ENCODE measurements at places on chromosomes 16 and 17.

- DNase-seq: peak; percentile 98
These were observed at the start of gene RMI2 for GRCh38 chr16:11345040-11345862. Gene RMI2 (plus strand): TSS chr16:11345459. CDS start chr16:11345472, 13 bp downstream.

DNA sequence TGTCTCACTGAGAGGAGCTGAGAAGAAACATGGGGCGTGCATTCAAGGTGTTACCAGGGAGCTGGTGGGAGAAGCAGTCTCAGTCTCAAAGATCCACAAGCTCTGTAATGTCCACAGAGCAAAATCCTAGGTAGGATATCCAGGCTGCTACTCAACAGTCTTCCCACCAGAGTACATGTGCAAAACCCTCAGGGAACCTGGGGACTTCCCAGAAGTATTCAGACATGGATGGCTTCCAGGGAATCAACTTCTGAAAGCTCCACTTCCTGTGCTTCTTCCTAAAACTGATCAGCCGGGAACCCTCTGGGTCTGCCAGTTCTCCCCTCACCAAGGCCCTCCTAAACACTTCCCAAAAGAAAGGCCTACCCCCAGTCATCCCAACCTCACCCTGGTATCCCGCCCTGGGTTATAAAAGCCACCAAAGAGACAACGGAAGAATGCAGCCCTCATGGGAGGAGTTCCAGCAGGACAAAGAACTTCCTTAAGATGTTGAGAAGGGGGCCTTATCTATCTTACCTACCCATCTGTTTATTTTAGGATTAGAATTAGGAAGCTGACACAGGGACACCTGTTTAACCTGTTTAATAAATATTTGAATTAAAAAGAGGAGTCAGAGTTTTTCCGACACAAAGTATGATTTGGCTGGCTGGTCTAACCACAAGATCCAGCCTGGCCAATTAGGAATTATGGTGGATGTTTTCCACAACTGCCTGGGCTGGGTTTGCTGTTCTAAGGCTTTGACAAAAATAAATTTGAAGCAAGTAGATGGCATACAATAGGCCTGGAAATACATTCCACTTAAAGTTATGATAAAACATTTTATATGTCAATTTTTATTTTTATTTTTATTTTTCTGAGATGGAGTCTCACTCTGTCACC, 37.0 kb downstream of the CUEDC1 start:
- DNase-seq: no peak

DNA sequence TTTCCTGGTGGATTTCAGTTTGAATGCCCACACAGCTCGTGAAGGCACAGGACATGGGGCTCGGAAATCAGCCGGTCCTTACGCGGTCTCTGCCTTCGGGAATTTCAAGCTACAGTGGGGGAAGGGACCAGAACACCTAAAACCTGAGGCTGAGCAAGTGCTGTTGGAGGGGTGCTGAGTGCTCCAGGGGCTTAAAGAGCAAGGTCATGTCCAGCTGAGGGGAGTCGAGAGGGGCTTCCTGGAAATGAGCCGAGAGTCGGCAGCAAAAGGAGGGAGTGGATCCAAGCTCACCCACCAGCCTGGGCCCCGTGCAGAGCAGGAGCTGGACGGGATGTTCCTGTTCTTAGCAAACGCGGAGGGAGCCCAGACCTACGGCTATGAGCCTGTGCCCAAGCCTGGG, 73.2 kb upstream of the RPL38 start:
- no peak for DNase-seq

- DNase-seq: no peak
These were observed 14.2 kb downstream of the POLR3K start for GRCh38 chr16:38941-39892.

- DNase-seq: no peak
These were observed 133.2 kb upstream of the CHMP6 start for GRCh38 chr17:80858301-80859001.

- no peak for DNase-seq
These were observed 31.9 kb upstream of the HEATR6 start for GRCh38 chr17:60110586-60110985.

DNA sequence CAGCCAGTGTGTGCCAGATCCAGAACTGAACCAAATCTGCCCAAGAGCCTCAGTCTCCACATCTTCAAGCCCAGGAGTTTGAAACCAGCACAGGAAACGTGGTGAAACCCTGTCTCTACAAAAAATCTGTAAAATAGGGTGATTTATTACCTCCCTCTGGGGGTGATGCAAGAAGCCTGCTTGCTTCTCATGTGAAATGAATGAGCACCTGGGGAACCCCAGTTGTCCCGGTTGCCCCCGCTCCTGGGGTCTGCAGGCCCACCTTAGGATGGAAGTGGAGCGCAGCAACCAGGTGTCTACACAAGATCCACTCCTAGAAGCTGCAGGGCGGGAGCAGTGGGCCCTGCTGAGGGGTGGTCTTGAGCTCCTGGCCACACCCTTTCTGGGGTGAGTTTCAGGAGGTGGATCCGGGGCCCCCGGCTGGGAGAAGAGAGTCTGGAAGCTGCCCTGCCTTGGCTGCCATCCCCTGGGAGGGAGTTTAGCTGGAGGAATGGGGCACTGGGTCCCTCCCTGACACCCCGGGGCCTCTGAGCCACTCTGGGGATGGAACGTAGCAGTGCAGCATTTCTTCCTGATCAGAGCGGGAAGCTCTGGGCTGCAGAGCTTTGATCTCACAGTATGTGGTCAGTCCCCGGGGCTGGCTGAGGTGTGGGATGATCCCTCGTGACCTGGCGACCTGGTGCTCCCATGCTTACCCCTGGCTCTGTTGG, 117.8 kb downstream of the RAB11FIP4 start:
- no peak for DNase-seq

DNA sequence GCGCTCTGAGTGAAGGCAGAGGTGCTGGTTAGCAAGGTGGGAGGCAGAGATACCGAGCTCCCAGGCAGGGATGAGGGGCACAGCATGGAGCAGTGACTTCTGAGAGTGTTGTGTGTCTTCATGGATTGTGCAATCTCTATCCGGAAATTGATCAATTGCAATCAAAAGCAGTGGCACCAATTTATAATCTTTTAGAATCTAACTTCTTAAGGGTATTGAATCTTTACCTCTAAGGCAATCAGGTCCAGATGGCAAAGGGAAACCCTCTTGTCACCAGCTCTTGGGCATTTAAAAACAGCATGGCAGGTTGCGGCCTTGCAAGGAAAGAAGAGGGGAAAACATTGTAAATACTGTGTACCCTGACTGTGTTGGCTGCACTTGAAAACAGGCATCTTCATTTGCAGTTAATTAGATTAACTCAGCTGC, 58.0 kb upstream of the MRTFB start:
- DNase-seq: peak; percentile 42

DNA sequence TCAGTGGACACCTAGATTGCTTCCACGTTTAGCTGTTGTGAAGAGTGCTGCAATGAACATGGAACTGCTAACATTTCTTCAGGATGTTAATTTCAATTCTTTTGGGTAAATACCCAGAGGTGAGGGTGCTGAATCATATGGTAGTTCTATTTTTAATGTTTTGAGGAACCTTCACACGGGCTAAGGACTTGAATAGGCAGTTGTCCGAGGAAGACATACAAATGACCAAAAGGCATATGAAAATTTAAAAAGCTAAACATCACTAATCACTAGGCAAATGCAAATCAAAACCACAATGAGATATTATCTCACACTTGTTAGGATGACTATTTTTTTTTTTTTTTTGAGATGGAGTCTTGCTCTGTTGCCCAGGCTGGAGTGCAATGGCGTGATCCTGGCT, 173.3 kb downstream of the PRKCB start:
- DNase-seq: no peak

GRCh38 chr16:72508191-72508590, 336.2 kb upstream of the PMFBP1 start:
- no peak for DNase-seq

GRCh38 chr16:73064212-73064993, 16.5 kb upstream of the ZFHX3 start:
- DNase-seq: no peak

DNA sequence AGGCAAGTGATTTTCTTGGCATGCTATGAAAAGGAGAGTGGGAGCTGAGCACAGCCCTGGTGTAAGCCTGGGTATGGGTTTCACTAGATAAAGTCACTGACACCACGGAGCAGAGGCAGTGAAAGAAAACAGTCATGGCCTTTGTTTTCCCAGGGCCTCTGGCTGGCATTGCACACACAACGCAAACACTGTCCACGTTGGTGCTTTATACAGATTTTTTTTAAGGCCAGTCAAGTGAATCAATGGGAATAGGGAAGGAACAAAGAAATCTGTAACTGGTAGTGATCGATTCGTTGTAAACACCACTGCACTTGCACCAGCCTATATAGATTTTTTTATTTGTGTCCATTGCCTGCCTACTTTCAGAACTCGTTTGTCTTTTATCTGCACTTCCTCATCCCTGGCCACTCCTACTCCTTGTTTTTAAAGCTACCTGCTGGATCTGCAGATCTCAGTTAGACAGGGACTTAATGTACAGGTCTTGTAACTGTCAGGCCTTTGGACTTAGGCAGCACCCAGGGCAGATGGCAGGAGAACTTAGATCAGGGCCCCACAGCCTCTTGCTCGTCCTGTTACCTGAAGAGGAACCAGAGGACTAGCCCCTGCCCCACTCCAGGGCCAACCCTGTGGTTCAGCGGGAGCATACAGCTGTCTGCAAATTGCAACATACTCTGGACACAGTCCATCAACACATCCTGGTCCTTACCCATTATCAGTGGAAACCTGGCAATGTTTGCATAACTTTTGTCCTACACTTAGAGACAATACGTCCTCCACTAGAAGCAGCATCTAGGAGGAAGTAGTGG, 10.6 kb upstream of the TMIGD1 start:
- no peak for DNase-seq

GRCh38 chr17:73711184-73711583, 66.9 kb upstream of the SDK2 start:
- DNase-seq: no peak

GRCh38 chr16:29811896-29812665, at the start of gene PRRT2:
Gene PRRT2 (plus strand): TSS chr16:29812193. CDS start chr16:29813055, 862 bp downstream.
- peak; percentile 84 for DNase-seq

GRCh38 chr16:30837904-30838303, 50.9 kb upstream of the ZNF629 start:
- DNase-seq: no peak

Measured in BE2C (cell line).